ENCODE measurements at places on chromosomes 3 and 15.

GRCh38 chr3:150371741-150372254 lies 36.3 kb upstream of the TSC22D2 start:
- peak; percentile 23 for DNase-seq

- DNase-seq: no peak
Observed at GRCh38 chr15:57867970-57868798, 161.7 kb downstream of the POLR2M start.

DNA sequence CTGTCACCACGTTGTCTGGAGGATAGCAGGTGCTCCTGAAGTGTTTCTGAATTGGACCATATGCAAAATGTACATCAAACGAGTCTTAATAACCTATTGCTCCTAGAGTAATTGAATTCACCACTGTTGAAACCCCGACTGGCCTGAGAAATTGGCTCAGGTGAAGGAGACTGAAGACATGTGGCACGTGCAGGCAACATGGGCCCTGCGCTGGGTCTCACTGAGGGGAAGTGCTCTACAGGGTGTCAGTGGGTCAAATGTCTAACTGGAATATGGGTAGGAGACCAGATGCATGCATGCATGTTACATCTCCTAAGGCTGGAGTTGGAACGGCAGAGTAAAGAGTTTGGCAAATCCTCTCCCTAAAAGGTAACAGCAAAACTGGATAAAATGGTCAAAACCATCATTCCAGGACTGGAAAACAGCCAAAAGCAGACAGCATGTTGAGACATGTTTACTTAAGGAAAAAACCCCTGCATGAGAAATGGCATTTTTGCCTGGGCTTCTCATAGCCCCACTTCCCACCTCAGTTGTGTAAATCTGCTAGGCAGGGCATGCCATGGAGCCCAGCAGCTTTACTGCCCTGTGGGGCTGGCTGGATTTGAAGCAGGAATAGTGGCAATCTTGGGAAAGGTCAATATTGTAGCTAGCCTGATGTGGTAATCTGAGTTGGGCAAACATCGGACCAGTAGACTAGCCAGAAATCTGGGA lies 131.3 kb downstream of the TJP1 start:
- DNase-seq: no peak

- DNase-seq: no peak
Observed at GRCh38 chr3:132682201-132682600, 22.1 kb downstream of the UBA5 start.

GRCh38 chr3:176906046-176906905 lies 291.0 kb downstream of the TBL1XR1 start:
- DNase-seq: no peak

DNA sequence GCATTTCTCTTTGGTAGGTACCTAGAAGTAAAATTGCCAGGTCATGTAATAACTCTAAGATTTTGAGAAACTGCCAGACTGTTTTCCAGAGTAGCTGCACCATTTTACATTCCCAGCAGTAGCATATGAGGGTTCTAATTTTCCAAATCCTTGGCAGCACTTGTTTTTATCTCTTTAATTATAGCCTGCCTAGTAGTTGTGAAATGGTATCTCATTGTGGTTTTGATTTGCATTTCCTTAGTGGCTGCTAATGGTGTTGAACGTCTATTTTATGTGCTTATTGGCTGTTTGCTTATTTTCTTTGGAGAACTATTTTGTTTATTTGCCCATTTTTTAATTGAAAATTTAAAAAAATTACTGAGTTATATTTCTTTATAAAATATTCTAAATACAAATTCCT lies 117.9 kb downstream of the TCF12 start:
- DNase-seq: no peak

DNA sequence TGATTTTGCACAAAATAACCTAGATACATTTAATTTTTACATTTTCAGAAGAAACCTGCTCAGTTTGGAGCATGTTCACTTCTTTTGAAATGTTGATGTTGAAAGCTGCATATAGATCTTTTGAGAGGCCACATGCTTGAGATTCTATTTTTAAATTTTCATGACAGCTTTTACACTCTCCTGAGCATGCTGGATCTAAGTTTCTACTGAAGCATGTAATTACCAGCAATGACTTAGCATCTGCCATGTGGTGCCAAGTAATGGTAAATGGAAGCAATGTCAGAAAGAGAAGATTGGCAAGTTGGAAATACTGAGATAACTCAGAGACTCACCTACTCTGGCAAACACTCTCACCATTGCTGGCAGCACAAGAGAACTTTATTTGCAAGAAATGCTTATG lies 310.6 kb downstream of the NSUN3 start:
- no peak for DNase-seq

DNA sequence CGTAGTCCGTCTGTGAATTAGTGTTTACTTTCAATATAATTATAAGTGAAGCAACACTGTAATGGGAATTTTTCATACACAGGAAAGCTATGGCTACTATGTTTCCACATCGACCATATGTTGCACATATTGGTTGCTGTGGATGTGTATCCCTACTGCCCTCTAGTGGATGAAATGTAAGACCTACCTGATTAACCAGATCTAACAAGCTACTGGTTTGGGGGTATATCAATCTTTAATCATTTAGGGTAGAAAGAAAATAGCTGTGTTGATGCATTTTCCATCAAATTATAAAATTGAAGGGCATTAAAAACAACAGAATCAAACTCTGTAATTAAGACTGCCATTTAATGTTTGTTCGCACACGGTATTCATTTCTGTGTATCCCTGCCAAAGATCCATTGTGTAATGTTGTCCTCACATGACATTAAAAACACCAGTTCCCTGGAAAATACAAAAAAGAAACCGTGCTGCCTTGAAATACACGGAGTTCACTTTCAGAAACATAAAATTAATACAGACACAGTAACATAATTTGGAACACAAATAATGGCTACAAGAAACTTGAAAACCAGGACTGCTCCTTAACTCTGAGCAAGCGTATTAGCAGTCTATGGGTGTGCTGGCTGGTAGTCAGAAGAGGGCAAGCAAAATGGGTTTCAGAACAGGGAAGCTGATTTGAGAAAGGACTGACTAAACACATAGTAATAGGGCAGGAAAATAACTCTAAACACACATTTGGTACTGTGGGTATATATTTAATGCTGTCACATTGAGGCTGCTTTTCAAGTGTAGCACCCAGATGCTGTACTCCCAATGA lies 125.1 kb downstream of the TIGIT start:
- DNase-seq: no peak

DNA sequence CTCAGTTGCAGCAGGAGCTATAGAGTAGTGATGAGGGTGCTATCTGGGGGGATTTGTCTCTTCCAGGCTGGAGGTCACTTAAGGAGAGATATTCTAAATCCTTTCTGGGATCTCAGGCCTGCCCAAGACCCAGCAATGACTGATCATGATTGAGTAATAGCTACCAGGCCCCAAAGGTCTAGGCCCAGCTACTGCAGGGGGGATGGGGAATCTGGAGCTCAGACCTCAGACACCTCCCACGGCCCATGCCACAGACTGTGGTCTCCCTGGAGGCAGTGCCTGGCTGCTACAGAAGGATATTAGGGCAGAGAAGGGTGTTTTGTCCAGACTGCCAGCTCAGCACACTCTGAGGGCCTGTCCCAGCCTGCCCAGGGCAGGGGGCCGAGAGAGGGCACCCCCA lies 6.9 kb downstream of the SLC38A3 start:
- DNase-seq: no peak

DNA sequence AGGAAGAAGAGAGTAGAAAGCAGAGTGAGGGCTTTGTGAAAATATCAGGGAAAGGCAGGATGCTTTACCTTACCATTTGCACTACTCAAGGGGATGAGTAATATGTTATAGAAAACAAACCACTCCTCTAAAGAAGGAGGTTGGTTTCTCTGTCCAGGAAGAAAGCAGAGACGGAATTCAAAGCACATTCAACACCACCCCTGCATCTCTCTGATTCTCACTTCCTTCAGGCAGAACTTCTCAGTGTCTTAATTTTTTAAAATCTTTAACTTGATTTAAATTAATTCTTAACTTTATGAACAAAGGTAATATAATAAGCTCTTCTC lies 82.4 kb downstream of the NR2F2 start:
- no peak for DNase-seq

GRCh38 chr15:48515500-48515899 lies 130.0 kb downstream of the FBN1 start:
- no peak for DNase-seq

GRCh38 chr3:171890398-171890797 lies 47.2 kb downstream of the TMEM212 start:
- DNase-seq: no peak

DNA sequence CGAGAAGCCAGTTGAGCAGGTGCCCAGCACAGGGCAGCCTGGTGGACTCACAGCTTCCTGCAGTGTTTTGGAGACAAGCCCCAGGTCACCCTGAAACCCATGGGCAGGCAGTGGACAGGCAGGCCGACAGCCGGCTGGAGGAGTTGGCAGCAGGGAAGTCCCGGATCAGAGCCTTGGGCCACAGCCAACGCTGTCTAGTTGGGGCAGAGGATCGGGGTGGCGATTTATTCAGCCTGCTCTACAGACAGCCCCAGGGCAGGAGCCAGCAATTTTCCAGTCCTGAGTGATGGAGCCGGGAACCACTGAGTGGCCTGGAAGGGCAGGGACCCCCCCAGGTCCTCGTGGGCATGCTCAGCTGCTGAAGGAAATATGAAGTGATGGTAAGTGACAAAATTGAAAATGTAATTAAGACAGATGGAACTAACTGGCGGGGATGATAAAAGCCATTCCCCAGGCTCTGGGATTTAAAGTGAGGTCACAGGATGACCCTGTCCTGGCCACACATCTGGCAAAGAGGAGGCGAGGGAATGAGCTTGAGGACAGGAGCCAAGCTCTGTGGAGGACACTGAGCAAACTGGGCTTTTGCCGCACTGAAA lies 34.4 kb upstream of the TBC1D21 start:
- DNase-seq: no peak

DNA sequence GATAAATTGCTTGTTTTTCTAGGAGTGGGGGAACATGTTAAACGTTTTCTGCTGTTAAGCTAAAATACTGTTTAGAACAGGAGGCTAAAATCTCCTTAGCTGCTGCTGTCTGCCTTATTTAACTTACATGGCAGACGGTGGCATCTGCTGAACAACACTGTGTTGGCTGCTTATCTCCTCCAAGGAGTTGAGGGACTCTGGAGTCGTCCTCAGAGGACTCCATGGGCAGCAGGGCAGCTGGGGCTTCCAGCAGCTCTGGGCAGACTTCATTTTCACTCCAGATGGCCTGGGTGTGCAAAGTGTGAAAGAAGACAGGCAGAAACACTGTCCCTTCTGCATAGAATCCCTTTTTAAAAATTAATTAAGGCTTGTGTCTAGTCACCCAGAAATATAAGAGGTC lies 52.9 kb upstream of the NUDT16 start:
- DNase-seq: no peak

DNA sequence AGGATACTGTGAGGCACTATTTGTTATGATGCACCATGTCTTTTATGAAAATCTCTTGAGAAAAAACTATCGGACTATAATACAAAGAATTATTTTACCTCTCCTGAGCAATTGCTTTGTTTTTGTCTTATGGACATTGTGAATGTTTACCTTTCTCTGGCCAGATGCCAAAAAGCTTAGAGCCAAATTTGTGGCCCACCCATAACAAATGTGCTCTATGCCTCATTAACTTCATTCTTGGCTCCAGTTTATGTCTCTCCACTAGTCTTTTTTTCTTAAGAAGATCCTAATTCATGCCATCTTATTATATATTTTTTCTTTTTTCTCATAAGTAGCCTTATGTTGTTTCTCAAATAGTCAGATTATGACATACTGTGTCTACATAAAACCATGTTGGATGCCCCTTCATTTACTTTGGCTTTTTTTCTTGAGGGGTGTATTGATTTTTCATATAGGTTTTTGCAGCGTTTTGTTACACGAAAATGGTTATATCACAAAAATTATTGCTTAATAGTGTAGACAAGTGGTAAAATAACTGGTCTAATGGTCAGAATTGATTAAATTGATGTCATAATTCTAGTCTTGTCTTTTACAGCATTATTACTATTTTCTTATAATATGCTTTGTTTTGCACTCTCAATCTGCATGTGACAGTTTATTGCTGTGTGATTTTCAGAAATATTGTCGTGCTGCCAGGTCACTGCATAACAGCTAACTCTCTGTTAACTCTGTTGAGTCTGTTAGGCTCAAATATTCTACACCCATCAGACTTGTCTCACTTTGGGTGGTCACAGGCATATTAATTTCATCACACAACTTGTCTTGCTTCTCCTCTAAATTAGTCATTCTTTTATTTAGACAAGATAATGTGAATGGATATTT lies 18.2 kb downstream of the SENP8 start:
- no peak for DNase-seq

GRCh38 chr15:31268108-31268501 lies 58.5 kb upstream of the KLF13 start:
- DNase-seq: no peak

DNA sequence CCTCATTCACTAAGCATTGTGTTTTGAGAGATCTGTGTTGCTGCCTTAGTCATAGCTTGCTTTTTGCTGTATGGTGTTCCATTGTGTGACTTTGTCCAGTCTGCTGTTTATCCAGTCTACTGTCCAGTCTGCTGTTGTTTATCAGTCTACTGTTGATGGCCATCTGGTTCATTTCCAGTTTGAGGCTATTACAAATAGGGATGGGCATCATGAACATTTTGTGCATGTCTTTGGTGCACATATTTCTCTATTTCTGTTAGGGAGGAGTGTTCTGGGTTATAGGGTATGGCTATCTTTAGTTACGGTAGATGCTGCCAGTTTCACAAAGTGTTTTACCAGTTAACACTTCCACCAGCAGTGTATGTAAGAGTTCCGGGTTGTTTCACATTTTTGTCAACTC lies 22.2 kb upstream of the CLEC3B start:
- DNase-seq: no peak

DNA sequence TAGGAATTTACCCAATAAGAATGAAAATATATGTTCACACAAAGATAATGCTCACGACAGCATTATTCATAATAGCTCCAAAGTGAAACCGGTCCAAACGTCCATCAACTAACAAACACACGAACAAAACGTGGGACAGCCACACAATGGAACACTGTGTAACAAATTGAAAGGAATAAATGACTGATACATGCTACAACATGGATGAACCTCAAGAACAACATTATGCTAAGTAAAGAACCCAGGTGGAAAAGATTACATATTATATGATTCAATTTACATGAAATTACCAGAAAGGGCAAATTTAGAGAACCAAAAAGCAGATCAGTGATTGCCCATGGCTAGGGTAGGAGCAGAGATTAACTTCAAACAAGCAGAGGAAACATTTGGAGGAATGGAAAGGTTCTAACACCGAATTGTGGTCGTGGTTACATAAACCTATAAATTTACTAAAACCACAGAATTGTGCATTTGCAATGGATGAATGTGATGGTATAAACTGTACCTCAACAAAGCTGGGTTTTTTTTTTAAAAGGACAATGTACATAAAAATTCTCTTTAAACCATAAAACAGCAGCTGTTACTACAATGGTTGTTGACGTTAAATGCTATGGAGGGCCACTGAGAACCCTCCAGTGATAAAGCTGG lies 76.3 kb downstream of the XXYLT1 start:
- DNase-seq: no peak

DNA sequence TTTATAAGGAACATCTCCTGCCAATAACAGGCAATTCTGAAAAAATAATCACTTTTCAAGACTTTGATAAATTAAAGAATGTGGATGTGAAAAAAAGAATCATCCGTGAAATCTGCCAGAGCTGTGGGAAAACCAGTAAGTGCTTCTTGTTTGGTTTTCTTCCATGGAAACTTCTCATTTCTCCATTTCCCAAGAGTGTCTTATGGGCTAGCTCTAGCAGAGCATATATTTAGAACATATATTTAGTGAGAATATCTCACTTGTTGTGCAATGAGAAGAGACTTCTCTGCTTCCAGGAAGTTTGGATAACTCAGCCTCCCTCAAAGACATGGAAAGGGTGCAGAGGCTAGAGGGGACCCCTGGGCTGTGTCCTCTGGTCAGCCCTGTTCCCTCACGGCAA lies 49.9 kb downstream of the COL6A5 start:
- DNase-seq: no peak
